ENCODE measurements at places on chromosomes 7 and 10. TPM values are rescaled to one million over a fixed set of nuclear protein-coding genes. Genes with fewer than 3 reads are reported as not detected.

Gene TLX1
- not detected for total RNA-seq

Gene CFAP70
- 0.10 TPM for total RNA-seq

Gene CALHM2
- 5.5 TPM for total RNA-seq

Gene HPSE2
- total RNA-seq: not detected

Gene TSPAN13
- total RNA-seq: 13.9 TPM
